NCI-H2029 (cell line): ENCODE measurements at places on chromosomes 16 and 17.

DNA sequence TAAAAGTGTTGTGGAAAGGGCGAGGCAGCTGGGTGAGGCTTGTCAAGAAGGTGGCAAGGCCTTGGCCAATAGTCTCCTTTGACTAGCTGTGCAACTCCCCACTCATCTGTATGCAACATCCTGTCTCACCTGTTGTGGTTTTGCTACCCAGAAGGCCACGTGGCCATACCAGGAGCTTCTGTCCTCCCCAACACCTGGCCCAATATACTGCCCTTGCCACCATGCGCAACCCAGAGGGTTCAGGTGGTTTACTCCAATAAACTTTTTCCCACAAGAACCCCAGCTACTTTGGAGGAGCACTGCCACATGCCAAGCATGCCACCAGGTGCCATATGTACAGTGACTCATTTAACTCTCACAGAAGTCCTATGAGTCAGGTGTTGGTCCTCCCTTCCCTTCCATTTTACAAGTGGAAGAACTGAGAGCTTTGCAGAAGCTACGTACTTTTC is 10.2 kb downstream of the MYO19 start:
- no peak for DNase-seq

- no peak for DNase-seq
These were observed 553 bp upstream of the RAB11FIP4 start for GRCh38 chr17:31390748-31391495.

- DNase-seq, result no peak
These were observed 151.5 kb upstream of the GOT2 start for GRCh38 chr16:58885528-58886170.

GRCh38 chr16:88088161-88088581 is 136.9 kb downstream of the BANP start:
- no peak for DNase-seq

GRCh38 chr17:2580661-2581060 is 12.8 kb upstream of the PAFAH1B1 start:
- no peak for DNase-seq

DNA sequence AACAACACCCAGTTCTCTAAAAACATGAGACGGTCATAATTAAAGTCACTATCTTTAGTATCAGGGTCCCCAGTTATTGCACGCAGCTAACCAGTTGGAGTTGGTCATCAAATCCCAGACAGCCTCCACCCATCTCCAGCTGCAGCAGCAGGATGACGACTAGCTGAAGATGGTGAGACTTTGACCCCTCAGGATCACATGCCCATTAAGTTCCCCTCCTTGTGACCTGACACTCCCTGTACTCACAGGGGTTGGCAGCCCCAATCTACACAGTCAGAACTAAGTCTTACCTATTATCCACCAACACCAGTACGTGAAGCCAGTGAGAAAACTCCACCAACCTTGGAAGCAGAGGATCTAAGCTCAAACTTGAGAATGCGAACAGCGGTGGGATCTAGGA is 37.7 kb upstream of the IRX5 start:
- DNase-seq, result no peak

- no peak for DNase-seq
These were observed 811 bp upstream of the MAP2K3 start for GRCh38 chr17:21283482-21284318.

DNA sequence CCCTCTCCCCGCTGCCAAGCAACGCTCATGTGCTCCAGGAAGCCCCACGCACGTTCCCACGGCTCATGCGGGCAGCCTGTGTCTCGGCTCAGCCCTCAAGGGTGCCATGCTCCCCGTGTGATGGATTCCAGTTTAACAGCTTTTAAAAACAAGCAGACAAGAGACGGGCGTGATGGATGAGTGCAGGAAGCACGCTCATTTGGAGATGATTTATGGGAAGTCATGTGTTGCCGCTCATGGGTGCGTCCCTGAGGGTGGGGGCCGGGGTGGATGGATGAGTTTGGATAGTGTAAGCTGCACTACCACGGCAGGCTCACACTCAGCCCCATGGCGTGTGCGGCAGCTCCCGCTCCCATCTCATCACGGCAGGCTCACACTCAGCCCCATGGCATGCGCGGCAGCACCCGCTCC is 132.8 kb downstream of the RBFOX3 start:
- no peak for DNase-seq

DNA sequence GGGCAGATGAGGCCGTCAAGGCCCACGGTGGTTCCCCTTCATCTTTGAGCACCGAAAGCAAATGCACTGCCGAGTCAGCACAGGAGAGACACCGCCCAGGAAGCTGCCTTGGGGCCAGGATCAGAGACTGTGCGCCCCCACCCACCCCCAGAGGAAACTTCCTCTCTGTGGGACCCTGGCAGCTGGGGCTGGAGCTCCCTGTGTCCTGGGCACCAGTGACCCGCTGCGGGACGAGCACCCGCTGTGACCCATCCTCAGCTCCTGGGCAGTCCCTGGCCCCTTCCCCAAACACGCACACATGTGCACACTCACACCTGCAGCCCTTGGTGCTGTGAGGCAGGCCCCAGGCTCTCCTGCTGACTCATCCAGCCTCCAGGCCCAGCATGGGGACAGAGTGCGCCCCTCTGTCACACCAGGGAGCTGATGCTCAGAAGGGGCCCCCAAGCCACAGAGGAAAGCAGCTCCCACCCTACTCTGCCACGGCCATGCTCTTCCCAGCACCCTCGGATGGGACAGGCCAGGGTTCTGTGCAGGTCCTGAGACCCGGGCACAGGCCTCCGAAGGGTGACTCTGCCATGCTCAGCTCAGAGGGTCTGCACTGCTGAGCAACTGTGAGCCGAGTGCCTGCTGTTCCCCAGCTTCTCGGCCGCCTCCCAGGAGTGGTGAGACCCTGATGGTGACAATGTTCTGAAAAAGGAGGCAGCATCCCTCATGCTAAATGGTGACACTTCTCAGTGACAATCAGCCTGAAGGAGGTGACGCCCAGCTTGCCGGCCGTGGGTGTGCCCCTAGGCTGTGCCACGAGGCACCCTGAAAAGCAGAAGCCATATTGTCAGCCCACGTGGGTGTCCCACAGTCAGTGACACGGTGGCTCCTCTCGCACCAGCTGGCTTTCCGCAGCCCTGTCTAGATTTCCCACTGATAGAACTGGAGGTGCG is 3.6 kb downstream of the PIEZO1 start:
- DNase-seq, result no peak

DNA sequence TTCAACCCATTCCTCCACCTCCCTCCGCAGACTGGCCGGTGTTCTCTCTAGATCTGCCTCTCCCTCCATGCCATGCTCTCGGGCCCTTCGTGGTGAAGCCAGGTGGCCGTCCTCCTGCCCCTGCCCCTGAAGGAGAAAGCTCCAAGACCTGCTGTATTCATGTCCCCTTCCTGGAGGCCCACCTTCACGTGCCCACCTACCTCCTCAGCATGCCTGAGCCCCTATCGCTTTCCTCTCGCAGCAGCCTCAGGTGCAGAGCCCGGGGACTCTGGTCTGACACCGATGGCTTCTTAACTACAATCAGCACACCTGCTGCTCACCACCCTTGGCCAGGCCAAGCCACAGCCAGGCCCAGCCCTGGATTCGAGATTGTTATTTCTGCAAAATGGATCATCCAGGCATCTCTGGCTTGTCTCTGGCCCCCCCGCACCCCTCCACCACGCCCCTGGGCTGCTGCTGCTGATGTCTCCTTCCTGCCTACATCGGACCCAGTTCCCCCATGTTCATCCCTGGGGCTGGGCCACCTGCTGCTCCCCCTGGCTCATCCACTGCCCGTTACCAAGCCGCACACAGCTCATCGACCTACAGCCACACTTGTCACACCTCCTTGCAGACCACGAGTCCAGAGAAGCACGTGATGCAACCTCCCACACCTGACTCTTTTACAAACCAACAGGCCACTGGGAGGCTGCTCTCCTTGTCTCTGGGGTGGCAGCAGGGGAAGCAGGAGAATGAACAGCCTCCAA is 32.5 kb upstream of the TNFRSF13B start:
- no peak for DNase-seq

GRCh38 chr16:89722392-89723278 is 1.3 kb downstream of the ZNF276 start:
- no peak for DNase-seq

DNA sequence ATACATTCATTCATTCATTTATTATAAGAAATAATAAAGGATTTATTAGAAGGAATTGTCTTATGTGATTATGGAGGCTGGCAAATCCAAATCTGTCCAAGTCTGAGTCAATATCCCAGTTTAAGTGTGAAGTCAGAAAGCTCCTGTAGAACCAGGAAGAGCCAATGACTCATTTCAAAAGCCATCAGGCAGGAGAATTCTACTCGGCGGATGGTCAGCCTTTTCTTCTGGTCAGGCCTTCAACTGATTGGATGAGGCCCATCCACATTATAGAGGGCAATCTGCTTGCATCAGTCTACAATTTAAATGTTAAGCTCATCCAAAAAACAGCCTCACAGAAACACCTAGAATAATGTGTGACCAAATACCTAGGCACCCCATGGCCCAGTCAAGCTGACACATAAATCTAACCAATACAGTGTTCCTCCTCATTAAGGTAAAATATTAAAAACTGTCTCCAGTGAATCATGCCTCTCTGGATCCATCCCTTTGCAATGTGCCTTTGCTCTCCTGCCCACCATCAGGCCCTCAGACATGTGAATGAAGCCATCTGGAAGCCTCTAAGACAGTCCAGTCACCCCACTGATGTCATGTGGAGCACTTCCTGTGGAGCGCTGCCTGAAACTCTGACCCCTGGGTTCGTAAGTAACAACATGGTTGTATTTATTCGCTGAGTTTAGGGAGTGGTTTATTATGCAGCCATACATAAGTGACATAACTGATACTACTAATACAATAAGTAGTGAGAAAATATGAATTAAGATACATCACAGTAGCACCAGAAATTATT is 69.2 kb upstream of the WSB1 start:
- DNase-seq, result no peak

GRCh38 chr17:57493171-57493570 is 236.8 kb downstream of the MSI2 start:
- no peak for DNase-seq

DNA sequence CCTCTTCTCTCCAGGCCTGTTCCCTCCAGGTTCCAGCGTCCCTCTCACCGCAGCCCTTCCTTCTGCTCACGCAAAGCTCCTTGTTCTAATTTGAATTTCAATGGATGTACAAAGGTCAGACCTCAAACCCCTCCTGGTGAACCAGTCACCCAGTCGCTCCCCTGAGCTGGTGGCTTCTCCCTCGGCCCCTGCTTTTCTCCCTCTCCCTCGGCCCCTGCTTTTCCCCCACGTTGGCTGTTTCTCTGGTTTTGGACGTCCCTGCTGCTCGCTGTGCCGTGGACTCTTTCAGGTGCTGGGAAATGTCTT is 8.6 kb upstream of the MSLN start:
- no peak for DNase-seq

GRCh38 chr16:70740174-70740913 is 54.5 kb upstream of the MTSS2 start:
- DNase-seq, result no peak

DNA sequence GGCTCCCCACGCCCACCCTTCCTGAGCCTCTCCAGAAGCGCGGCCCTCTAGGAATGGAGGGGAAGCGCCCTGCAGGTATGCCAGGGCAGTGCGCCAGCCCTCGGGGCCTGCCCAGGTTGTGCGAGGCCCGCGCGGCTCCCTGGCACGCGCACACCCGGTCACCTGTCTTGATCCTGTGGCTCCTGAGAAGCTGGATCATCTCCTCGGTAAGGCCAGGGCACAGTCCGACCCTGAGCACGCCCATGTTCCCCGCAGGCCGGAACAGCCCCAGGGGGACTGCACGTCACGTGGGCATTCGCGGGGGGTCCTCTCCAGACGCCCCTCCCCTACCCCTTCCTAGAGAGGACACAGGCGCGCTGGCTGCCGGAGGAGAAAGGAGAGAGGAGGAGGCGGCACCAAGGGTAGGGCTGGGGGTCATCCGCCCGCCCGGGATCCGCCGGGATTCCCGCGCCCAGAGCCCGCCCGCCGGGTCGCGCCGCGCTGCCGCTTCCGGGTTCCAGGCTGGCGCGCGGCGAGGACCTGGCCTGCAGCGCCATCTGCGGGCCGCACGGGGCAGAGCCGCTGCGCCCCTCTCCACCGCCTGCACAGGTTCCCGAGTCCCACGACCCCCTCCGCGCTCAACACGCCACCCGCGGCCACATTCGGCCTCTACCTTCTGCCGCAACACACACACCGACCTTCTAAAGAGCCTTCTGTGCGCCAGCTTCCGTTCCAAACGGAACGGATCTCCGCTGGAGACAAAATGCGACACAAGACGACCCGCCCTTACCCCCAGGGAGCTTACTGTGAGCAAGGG is at the start of gene RAD51D:
RAD51D (minus strand) TSS at position 491 of the 796 bp plus-strand sequence; CDS start at position 244, 247 bp downstream.
- peak; percentile 48 for DNase-seq

- no peak for DNase-seq
These were observed 54.7 kb downstream of the ZZEF1 start for GRCh38 chr17:4087911-4088693.

DNA sequence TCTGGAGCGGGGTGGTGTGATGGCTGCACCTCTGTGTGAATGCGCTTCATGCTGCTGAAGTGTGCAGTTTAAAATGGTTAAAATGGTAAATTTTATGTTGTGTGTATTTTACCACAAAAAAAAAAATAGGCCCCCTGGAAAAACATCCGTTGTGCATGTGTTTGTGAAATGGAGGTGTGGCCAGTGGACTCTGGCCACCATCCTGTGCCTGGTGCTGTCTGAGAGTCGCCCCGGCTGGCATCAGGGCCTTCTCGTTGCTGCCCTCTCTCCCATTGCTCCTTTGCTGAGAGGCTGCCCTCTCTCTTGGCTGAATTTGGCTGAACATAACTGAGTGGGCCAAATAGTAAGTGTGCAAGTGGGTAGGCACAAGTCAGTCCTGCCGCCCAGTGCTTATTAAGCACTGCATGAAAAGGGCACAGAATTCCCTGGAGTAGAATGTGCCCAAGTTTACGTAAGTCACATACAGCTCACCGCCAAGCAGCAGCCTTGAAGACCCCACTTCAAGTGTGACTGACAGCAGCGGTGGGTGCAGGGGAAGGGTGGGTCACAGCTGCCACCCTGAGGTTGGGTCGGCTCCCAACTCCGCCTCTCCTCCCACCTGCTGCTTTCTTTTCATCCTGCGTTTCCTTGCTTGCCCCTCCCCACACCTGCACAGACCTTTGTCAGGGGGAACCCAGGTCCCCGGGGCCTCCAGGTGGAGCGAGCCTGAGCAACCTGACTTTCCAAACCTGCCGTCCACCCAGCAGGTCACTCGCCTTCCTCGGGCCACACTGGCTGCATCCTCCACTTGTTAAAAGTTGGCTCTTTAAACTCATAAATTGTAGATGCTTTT is 46.8 kb downstream of the FOXK2 start:
- DNase-seq, result no peak
